ENCODE measurements at places on chromosomes 11 and 22. TPM values are rescaled to one million over a fixed set of nuclear protein-coding genes. Genes with fewer than 3 reads are reported as not detected.

Gene KCNJ1
- not detected for polyA plus RNA-seq

DNA sequence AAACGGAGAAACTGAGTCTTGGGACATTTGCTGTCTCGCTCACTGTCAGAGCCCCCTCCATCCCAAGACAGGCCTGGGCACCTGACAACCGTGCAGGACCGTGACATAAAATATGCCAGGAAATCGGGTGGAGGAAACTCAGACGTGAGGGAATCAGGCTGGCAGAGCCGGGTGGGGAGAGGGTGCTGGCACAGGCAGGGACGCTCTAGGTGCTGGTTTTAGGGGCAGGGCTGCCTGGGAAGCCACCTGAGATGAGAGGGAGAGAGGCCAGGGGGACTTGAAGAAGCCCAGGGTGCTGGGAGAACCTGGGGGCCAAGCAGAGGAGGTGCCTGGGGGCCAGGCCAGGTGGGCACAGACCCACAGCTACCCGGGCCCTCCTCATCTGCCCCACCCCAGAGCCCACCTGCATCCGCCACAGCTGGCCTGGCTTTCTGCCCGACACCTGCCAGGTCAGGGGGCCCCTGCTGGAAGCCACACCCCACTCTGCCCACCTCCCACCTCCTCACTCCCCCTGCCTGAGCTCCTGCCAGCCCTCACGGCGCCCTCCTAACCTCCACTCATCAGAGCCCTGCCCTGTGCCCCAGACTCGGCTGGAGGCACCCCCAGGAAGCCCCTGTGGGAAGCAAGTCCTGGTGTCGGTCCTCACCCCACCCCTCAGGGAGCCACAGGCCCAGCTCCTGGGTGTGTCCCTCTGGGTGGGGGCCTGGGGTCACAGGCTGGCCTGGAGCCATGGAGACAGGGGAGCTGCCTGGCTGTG is 27.3 kb upstream of the MUC5AC start:
- no peak for DNase-seq

- peak; percentile 96 for DNase-seq
Measured at GRCh38 chr22:20116951-20117632, at the start of gene TRMT2A. Gene TRMT2A (minus strand): TSS chr22:20117226. CDS start chr22:20116906, 320 bp downstream.

GRCh38 chr22:35645646-35646045 is 2.6 kb upstream of the APOL6 start:
- no peak for DNase-seq

Gene YWHAH
- polyA plus RNA-seq = 113 TPM

GRCh38 chr11:85525686-85526085 is 101.5 kb downstream of the DLG2 start:
- no peak for DNase-seq

GRCh38 chr11:107337917-107338316 is 119.7 kb downstream of the CWF19L2 start:
- DNase-seq = no peak

GRCh38 chr11:16632295-16633200 is 105.9 kb upstream of the C11orf58 start:
- no peak for DNase-seq

GRCh38 chr11:109421981-109422869 is at the start of gene C11orf87:
Gene C11orf87 (plus strand): TSS chr11:109422190. CDS start chr11:109423634, 1,444 bp downstream.
- DNase-seq = no peak

DNA sequence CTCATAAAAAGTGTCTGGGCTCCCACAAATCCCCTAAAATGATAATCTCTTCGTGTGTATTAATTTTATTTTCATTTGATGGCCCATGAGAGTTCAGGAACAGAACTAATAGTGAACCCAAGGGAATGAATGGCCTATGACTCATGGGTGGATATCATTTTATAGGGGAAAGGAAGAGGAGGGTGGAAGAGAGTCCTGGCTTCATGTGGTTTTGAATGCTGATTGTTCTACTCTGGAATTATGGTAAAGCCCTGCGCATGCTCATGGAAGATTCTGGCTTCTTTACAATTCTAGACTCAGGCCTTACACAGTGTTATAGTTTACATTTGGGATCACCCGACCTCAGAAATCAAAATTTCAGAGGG is 35.2 kb downstream of the MAML2 start:
- no peak for DNase-seq

Gene DUSP18
- 12.3 TPM for polyA plus RNA-seq

DNA sequence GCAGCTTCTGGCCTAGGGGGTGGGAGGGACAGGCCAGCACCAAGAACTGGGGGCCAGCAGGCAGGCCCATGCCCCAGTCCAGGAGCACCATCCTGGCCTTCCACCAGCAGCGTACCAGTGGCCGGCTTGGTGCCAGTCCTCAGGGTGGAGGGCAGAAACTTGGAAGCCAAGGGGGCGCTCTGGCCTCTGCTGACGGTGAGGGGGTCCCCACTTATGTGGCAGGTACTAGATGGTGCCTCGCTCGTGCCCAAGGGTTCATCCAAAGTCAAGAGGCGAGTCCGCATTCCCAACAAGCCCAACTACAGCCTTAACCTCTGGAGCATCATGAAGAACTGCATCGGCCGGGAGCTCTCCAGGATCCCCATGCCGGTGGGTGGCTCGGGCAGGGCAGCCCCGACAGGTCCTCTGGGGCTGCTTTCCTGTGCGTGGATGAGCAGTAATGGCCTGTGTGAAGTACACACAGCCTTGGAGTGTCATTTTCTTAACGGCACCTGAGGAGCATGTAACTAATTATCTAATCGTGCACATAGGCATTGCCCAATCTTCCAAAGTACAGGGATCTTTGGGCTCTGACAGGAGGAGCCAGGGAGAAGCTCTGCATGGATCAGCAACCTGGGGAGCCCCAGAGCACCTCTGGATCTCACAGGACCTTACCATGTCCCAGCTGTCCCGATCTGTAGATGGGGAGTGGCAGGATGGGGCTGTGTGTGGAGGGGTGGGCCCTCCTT is 79.1 kb downstream of the MORC2 start:
- DNase-seq = no peak

Gene KCNQ1OT1
- polyA plus RNA-seq = 0.08 TPM

Gene TLCD5
- 0.16 TPM for polyA plus RNA-seq

Gene CHRM1
- not detected for polyA plus RNA-seq

DNA sequence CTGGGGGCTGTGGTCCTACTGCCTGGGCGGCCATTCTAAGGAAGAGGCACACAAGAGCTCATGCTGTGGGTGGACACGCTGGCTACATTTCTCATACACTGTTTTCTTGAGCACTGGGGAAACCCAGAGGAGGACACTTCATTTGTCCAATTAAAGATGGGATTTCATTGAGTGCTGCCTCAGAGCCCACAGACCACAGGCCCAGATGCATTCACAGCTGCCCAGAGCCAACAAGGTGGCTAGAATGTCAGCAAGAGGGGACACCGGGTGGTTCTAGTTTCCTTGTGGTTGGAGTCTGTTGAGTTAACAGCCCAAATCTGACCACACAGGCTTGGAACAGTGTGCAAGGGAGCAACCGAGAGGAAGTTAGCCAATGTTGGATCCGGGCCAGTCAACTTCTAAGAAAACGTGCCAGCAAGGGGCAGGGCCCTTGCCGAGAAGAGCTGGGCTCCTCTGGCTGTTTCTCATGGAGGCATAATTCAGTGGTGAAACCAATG is 35.0 kb upstream of the SORL1 start:
- DNase-seq = peak; percentile 13

GRCh38 chr22:48438800-48439559 is 1388.7 kb downstream of the BRD1 start:
- DNase-seq = no peak

DNA sequence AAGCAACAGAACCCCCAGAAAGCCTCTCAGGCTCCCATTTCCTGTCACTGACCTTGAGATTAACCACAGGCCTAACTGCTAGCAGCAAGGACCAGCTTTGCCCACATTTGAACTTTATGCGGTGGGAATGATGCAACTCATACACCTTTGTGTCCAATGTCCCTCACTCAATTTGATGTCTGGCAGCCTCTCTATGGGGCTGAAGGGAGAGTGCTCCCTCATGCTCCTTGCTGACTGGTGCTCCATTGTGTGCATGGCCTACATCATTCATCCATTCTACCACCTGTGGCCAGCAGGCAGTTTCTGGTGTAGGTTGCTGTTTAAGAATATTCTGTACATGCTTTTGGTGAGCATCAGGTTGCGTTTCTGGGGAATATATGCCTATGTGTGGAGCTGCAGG is 31.9 kb downstream of the KCNQ1OT1 start:
- no peak for DNase-seq

Gene P2RX6
- polyA plus RNA-seq = 0.33 TPM

- DNase-seq = no peak
Measured at GRCh38 chr11:119478711-119479285, 55.8 kb upstream of the THY1 start.

Gene KRTAP5-9
- polyA plus RNA-seq = not detected

- no peak for DNase-seq
Measured at GRCh38 chr11:109775686-109776085, 317.5 kb upstream of the ZC3H12C start.

DNA sequence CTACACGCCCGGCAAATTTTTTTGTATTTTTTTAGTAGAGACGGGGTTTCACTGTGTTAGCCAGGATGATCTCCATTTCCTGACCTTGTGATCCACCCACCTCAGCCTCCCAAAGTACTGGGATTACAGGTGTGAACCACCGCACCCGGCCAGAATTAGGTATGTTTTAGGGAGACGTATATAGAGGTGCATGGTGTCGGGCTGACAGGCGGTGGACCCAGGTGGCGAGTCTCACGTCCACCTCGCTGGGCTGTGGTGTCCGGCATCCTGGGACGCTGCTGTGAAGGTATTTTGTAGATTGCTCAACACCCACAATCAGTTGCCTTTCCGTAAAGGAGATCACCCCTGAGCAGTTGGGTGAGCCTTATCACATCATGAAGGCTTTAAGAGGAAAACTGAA is 728.6 kb downstream of the BRD1 start:
- DNase-seq = no peak

DNA sequence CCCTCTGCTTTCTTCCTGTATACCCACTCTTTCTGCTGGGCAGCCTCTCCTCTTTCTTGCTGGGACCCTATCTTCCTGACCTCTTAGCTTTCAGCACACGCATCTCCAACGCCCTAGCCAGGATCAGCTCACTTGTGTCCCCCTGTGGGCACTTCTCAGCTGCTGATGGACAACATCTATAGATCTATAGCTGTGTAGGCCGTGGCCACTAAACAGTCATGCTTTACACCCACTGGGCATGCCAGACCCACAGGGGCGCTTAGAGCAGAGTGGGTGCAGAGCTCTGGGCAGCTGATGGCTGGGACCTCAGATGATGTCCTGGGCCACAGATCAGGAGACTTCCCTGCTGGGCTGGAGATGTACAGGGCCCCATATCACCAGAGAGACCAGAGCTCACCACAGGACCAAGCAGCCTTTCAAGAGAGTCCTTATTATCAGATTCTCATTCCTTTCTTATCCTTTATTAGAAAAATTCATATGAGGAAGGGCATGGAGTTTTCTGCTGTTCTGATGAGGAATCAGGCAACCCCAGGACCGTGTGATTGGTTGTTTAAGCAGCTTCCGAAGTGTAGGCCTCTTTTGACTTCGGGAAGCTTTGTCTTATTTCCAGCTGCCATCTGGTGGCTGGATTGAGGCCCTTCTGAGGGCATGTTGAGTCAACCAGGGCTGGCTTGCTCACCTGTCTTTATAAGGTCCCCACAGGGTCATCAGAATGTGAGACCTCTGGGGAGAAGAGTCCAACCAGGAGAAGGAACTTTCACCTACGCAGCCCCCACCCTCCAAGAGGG is 60.5 kb downstream of the OSBP2 start:
- peak; percentile 60 for DNase-seq

DNA sequence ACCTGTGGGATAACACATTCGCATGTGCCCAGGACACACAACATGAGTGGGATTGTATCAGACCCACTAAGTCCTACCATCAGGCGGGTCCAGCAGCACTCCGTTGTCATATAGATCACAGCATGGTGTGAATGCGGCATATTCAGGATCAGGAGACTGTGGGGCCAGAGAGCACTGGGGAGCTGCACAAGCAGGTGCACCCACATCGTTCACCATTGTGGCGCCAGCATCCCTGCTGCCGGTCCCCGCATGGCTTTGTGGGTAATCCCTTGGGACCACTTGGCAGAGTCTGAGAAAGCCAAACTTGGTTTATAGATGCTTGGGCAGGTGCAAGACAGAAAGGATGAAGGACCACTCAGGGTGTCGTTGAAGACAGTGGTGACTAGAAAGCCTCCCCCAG is 201.6 kb upstream of the B3GAT1 start:
- DNase-seq = no peak
